NCI-H1417 (cell line): ENCODE measurements at places on chromosomes 2 and 18.

DNA sequence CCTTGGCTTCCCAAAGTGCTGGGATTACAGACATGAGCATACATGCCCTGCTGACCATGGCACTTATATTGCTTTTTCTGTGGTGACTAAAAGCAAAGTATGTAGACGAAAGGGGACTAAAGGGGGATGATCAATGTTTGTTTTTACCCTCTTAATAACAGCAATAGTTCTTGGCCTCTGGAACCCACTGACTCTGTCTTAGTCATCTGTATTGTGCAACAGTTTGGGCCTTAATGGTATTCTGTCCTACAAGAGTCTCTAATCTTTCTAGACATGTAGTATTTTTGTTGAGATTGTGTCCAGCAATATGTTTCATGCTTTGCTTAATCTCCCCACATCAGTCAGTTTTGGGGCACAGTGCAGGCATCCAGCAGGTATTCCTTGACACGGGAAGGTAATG, 359.9 kb upstream of the FANCL start:
- no peak for DNase-seq

DNA sequence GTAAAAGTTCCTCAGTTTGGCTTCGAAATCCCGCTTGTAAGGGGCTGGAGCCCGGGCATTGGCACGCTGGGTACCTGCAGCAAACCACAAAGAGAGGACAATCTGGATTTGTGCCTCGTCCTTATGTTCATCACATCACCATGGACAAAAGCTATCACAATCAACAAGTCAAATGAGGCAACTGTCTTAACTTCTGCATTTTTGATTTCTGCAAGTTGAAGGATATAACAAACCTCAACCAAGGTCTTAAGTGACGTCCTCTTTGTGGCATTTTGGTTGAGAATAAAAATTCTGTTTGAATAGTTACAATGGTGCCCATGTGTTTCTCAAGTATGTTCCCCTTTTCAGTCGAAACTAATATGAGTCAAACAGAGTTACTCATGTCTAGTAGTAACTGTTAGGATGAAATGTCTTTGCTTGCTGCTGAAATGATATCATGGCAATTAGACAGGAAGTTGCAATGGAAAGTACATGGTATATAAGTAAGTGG, 70.8 kb upstream of the STK17B start:
- no peak for DNase-seq

- no peak for DNase-seq
Observed at GRCh38 chr18:32424696-32425095, 46.0 kb downstream of the GAREM1 start.

- no peak for DNase-seq
Observed at GRCh38 chr2:2265747-2266279, 65.3 kb downstream of the MYT1L start.

DNA sequence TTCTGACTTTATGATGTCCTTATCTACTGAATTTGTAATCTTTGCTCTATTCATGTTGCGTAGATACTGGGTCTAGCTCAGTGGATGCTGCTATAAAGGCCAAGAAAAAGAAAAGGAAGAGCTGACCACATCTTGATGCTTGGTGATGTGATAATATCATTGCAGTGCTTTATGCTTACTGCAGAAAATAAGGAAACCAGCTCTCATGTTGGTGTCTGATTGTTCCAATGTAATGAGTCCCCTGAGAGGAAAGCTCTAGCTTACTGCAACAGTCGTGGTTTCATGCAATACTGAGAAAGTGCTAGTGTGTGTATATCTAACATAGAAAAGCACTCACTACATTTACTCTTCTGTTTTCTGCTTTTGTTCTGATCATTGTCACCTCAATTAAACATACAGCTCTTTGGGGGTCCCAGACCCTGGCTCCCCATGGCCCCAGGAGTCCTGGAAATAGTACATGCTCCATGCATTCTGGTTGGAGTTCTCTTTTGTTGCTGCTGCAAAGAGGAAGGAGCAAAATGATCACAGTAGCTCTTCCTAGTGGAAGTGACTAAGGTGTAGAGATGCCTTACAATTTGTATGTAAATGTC, 338.8 kb downstream of the CYRIA start:
- DNase-seq, result no peak

DNA sequence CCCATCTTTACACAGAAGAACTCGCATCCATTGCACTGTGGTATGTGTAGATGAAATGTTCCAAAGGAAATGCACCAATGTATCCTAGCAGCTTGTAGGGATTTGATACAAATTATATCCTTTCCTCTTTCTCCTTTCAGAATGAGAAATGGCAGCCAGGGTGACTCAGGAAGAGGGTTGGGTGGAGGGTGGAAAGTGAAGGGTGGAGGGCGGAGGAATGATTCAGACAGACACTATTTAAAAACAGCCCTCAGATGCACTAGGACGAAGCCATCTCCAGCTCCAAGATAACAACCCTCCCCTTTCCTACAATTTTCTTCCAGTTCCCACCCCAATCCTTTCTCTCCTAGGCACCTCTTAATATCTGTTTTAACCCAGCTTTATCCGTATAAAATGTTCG, 96.2 kb upstream of the STK39 start:
- no peak for DNase-seq

- DNase-seq, result no peak
Observed at GRCh38 chr2:232422051-232422450, 15.4 kb downstream of the ALPG start.

- no peak for DNase-seq
Observed at GRCh38 chr2:170862286-170862902, 45.7 kb downstream of the GAD1 start.

- DNase-seq, result no peak
Observed at GRCh38 chr2:45554742-45555140, 56.3 kb downstream of the SRBD1 start.

- no peak for DNase-seq
Observed at GRCh38 chr2:190431907-190432306, 23.8 kb downstream of the MFSD6 start.

DNA sequence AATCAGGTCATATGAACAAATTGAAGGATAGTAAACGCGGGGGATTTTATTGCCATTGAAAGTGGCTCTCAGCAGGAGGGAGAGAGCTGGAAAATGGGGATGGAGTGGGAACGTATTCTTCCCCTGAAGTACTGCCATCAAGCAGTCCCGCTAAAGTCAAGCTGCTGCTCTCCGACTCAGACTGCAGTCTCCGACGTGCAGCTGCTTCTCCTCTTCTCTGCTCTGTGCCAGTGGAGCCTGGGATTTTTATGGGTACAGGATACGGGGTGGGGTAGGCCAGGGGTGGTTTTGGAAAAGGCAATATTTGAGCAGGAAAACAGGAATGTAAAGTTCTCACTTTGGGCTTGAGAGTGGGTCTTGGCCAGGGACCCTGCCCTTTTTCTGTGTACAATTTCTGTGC, 33.0 kb downstream of the KCTD18 start:
- DNase-seq, result peak; percentile 2

GRCh38 chr2:207808119-207808518, 38.4 kb upstream of the FZD5 start:
- DNase-seq, result no peak

GRCh38 chr18:32095192-32095899, 3.7 kb downstream of the RNF138 start:
- DNase-seq, result no peak

GRCh38 chr2:204657024-204657423, 111.7 kb downstream of the PARD3B start:
- no peak for DNase-seq

GRCh38 chr2:224885836-224886547, 156.3 kb downstream of the DOCK10 start:
- no peak for DNase-seq

- DNase-seq, result no peak
Observed at GRCh38 chr18:9741793-9742523, 33.9 kb downstream of the RAB31 start.

DNA sequence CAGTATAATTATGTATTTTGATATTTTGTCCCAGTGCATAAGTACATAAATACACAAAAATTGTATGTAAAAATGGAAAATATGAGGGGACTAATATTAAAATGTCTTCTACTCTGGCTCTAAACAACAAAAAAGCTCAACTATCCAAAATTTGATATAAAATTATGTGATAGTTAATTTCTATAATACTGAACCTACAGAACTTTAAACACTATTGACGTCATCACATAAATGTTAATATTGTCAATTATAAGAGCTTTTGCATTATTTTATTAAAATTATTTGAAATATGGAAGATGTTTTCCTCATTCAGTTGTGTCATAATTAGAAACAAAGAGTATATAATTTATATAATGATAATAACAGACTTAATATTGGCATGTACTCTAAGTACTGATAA, 1139.7 kb upstream of the TMEFF2 start:
- DNase-seq, result no peak

DNA sequence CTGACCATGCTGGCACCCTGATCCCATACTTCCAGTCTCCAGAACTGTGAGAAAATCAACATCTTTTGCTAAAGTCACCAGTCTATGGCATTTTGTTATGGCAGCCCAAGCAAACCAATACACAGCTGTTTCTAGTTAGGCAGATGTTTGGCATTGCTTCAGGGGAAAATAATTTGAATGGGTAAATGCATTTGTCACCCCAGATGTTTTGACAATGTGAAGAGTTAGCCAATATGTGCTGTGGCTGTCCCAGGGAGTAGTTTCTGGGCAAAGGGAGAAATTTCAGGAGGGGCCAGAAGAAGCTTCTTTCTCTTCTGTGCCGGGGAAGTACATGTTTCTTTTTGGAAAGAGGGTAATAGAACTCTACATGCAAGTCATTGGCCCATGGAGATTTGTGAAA, 619.0 kb downstream of the SLC4A3 start:
- no peak for DNase-seq

GRCh38 chr2:26567534-26567933, 73.6 kb downstream of the CIB4 start:
- no peak for DNase-seq

GRCh38 chr18:22983175-22983574, 50.0 kb downstream of the RBBP8 start:
- DNase-seq, result no peak

DNA sequence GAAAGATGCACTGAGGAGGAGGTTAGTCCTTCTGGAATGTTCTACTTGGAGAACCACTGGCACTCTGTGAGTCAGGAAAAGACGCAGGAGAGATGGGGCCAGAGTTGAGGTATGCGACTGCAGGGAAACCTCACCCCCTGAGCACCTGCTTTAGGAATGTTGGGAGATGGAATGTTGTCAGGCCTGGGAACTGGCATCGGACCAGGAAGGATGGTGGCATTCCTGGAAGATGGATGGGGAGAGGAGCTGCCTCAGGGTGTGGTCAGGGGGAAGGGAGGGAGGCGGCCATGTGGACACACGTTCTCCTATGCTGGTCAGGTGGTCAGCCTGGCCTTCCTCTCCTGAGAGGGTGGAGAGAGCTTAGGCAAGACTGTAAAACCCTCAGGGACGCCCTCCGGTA, 146.3 kb downstream of the CELF4 start:
- no peak for DNase-seq

- no peak for DNase-seq
Observed at GRCh38 chr2:229818230-229818629, 103.6 kb downstream of the TRIP12 start.

- DNase-seq, result no peak
Observed at GRCh38 chr2:64731746-64732145, 78.0 kb upstream of the SERTAD2 start.

DNA sequence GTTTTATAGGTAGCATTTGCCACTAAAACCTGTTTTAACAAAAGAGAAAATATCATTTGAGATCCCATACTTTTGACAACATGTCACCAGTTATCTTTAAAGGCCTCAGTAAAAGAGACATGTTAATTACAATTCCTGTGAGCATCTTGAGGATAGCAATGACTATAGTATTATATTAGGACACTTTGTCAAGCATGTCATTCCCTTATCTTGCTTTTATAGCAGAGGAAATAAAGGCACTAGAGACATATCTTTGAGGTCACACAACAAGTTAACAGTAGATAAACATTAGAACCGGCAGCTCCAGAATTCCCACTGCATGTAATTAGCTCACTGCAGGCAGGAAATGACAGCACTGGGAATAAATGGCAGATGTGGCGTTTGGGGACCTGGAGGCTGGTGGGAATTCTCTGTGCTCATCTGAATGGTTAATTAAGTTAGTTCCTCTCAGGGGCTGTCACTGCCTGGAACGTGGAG, 25.9 kb downstream of the LYPD6B start:
- peak; percentile 25 for DNase-seq

- DNase-seq, result no peak
Observed at GRCh38 chr2:63465633-63466032, 122.6 kb downstream of the WDPCP start.

- DNase-seq, result no peak
Observed at GRCh38 chr2:97662386-97662894, 1.4 kb downstream of the ACTR1B start.

DNA sequence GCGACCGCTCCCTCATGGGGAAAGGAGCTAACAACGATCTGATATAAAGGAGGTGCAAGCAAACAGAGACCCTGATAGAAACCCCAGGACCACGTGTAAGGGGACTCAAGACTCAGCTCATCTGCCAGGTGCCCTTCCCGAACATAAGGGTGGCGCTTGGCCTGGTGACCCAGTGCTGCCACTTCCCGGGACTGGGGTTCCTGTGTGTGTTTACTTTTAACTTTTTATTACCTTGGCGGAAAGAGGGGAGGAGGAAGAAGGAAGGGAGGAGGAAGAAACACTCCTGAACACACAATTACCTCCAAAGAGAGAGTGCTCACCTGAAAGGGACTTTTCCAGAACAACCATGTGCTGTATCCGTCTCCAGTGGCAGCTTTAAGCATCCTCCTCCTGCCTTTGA, 56.5 kb upstream of the EDAR start:
- DNase-seq, result no peak

DNA sequence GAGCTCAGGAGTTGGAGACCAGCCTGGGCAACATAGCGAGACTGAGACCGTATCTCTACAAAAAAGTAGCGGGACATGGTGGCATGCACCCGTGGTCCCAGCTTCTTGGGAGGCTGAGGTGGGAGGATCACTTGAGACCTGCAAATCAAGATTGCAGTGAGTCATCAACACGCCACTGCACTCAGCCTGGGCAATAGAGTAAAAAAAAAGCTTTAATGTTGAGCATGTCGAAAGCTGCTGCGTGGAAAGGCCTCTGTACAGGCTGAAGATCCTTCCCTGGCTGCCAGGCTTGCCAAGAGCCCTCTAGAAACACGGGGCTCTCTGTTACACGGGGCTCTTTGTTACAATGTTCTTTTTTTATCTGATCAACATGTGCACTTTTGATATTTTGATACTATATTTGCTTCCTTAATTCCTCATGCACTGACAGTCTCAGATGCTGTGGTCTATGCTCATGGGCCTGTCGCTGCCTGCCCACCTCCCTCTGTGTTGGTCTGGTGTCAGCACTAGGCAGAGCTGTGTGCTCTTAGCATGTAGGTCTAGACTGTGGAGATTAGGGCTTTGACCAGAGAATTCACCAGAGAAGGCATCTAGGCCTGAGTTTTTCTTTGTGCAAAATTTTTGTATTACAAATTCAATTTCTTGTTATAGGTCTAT, 18.7 kb downstream of the CLK1 start:
- no peak for DNase-seq

- DNase-seq, result no peak
Observed at GRCh38 chr18:56568986-56569385, 69.4 kb downstream of the TXNL1 start.

GRCh38 chr2:230781130-230781797, 68.6 kb downstream of the CAB39 start:
- DNase-seq, result no peak
